Activated CD8-positive, alpha-beta memory T cell treated with anti-CD3 and anti-CD28 coated beads for 1 hour (primary cell): ENCODE measurements at places on chromosomes 7 and 10.

GRCh38 chr10:121617176-121617575 lies 18.9 kb upstream of the FGFR2 start:
- no peak for DNase-seq

GRCh38 chr10:130141460-130141859 lies 5.3 kb downstream of the GLRX3 start:
- DNase-seq = no peak

- no peak for DNase-seq
Observed at GRCh38 chr10:69858201-69858600, 56.5 kb downstream of the COL13A1 start.

DNA sequence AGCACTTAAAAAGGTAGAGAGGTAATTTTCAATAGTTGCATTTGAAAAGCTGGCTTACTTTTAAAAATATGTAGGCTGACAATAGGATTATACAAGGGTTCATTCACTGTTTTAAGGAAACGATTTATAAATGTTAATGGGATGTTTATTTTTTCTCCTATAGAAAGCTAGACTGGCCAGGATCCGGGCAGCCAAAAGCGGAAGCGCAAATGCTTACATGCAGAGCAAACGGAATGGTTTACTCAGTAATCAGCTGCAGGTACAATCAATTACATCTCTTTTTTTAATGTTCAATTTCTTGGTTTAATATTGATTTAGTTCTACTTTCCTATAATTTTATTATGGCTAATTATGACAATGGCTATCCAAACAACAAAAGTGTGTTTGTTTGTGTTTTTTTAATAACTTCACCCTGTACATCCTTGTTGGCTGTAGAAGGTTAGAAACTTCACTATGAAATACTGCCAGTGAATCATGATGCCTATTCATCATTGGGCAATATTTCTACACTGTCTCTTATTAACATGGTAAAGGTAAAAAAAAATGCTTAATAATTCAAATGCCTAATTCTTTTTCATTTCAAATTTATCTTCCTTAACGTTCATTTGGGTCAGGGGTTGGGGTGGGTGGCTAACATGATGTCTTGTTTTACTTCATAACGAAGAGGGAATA lies 116.4 kb downstream of the TSPAN12 start:
- DNase-seq = no peak

- no peak for DNase-seq
Observed at GRCh38 chr10:128063736-128064107, 62.5 kb downstream of the MKI67 start.

DNA sequence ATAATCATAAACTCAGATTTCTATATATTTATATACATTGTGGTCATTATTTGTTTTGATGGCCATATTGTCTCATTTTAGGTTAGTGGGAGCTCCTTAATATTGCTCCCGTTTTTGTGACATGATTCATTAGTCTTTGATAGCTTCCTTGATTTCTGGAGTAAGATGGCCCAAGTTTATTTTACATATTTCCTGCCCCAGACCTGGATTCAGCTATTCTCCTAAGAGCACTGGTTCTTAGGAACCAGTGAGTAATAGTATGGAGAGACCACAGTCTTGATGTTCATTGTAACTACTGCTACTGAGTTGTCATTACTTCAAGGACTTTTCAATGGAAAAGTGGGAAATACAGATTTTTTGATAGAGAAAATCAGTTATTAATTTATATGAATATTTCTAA lies 6.0 kb downstream of the TFPI2 start:
- DNase-seq = no peak

DNA sequence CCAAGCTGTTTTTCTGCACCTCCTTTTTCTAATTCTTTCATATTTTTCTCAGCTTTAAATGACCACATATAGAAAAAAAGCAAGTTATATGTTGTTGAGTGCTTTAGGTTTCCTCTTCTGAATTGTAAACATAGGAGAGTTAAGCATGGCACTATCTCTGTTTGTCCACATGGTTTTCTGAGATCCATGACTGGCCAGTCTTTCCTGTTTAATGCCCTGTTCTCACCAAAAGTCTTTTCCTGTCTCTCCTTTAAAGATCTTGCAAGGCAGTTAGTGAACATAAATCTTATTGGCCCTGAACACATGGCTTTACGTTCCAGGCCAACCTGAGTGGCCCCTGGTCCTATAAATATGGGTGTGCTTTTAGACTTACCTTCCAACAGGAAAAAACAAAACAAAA lies 19.4 kb downstream of the TRPV5 start:
- no peak for DNase-seq

- DNase-seq = no peak
Observed at GRCh38 chr10:32038777-32039176, 17.4 kb downstream of the KIF5B start.

- DNase-seq = no peak
Observed at GRCh38 chr7:25171071-25171470, 46.0 kb upstream of the CYCS start.

- no peak for DNase-seq
Observed at GRCh38 chr7:76071316-76072242, 23.7 kb downstream of the MDH2 start.

- no peak for DNase-seq
Observed at GRCh38 chr7:103972779-103973434, 16.6 kb downstream of the RELN start.

GRCh38 chr10:80660266-80660665 lies 122.6 kb downstream of the SH2D4B start:
- no peak for DNase-seq

DNA sequence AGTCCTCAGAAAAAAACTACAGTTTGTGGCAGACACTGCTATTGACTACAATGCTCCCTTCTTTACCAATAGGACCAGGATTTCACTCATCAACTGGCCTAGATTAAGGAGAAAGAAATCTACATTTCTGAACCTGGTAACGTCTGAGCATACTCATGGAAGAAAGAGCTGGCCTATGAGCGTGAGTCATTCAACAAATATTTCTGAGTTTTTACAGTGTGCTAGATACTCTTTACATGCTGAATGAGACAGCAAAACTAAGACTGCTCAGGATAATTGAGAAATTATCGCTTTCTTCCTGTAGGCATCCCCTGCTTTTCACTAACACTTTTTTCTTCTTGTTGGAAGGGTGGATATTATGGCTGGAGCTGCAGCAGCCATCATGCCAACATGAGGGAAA lies 609.7 kb downstream of the TNS3 start:
- DNase-seq = no peak

DNA sequence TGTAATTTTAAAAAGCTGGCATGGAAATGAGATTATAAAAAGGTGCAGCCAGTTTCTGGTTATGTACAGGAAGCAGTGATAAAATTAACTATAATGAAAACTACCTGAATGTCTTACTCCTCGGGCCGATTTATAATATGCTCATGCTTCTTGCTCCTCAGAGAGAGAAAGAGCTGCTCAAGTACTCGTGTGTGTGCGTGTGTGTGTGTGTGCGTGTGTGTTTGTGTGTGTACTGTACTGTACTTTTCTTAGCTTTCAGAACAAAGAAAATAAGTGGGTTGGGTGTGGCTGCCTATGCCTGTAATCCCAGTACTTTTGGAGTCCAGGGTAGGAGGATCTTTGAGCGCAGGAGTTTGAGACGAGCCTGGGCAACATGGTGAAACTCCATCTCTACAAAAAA lies 96.6 kb upstream of the NMT2 start:
- no peak for DNase-seq

DNA sequence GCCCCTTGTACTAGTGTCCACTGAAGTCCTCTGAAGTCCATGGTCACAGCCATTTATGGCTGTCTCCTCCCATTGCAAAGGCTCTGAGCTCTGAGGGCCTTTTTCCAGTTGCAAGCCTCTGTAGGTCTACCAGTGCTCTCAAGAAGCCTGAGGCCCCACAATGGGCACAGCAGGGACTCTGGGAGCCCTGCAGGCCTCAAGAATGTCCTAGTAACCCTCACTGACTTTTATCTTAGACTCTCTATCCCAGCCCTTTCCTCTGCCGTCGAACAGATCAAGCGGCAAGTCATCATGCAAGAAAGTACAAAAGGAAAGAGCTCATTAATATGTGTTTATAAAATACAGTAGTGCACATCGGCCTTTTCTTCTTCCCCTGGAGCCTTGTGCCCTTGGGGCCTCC lies 23.4 kb downstream of the VWA2 start:
- no peak for DNase-seq

DNA sequence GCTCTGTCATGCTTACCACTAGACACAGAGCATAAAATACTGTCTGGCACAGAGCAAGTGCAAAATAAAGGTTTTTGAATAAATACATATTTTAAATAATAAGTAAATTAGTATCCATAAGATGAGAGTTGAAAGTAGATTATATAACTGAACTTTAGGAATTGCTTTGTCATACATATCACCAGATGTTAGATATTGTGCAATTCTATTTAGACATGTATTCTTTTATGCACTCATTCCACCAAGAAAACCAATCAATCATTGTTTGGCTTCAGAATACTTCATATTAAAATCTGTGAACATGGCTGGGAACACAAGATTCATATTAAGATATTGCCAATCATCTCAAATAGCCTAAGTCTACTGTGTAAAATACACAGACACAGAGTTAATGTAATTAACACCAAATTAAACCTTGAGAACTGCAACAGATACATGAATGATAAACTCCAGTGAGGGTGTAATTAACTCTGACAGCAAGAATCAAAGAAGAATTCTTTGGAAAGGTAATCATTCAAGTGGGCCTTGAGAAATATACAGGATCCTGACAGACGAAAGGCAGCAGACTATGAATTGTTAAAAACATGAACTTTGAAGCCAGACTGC lies 201.0 kb upstream of the PTN start:
- no peak for DNase-seq

GRCh38 chr10:129922598-129923123 lies 41.4 kb downstream of the EBF3 start:
- DNase-seq = no peak

DNA sequence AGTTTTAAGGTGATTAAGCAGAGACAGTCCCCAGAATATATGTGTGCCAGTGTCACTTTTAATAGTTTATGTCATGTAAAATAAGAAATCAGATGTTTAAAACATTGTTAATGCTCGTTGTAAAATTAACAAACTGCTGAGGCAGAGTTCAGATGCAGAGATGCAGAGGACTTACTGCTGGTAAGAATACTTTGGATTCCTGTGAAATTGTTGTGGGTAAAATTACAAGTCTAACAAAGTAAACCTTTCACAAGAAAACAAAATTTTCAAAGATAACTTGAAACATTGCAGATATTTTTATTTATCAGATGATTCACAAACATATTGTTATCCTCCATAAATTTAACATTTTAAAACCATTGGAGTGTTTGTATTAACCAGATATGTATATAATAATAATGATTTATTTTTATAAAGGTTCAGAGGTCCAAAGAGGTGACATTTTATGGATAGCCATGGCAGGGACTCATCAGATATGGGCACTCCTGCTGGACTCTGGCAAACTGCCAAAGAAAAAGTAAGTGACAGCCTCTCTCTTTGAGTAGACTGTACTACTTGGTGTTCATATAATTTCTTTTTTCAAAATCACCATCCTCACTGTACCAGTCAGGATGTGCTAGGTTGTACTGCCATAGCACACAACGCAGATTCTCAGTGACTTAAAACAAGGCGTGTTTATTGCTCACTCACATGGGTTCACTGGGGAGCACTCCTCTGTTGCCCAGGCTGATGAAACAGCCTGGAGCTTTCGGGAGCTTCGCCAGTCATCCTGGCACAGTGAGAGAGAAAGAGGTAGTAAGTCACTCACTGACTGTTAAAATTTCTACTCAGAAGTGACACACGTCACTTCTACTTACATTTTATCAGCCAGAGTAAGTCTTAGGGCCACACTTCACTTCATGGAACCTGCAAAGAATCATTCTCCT lies 43.5 kb downstream of the NHLRC2 start:
- DNase-seq = no peak

GRCh38 chr10:123244747-123245146 lies 90.5 kb downstream of the BUB3 start:
- no peak for DNase-seq

GRCh38 chr7:116180302-116180701 lies 30.0 kb upstream of the TES start:
- no peak for DNase-seq

DNA sequence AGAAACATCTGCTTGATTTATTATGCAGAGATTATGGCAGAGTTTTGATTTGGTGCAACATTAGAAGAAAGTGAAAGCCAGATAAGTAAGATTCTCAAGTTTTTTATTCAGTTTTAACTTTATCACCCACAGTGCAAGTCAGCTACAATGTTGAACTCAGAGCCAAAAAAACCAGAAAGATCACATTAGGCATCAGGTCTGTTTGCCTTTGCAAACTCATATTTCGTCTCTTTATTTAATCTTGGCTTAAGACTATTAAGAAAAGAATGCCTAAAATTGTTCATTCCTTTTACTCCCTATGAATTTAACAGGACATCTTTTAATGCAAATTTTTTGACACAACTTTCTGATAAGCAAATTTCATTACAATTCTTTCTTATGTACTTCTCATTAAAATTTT lies 76.0 kb upstream of the TMEM26 start:
- no peak for DNase-seq

DNA sequence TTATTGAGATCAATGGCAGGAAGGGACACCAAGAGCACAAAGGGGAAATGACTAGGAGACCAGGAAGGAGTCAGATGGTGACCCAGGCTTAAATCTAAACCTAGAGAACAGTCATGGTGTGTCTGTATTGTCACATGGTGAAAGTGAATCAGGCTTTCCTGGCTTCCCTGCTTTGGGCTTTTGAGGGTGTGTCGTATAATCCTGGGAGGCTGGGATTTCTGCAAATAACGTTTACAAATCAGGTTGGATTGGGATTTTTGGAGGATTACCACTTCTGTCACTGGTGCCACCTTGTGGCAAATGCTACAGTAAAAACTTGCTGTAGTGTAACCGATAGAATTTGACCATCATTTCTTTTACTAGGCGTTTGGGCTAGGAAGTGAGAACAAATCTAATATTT lies 502.6 kb downstream of the NRG3 start:
- no peak for DNase-seq

DNA sequence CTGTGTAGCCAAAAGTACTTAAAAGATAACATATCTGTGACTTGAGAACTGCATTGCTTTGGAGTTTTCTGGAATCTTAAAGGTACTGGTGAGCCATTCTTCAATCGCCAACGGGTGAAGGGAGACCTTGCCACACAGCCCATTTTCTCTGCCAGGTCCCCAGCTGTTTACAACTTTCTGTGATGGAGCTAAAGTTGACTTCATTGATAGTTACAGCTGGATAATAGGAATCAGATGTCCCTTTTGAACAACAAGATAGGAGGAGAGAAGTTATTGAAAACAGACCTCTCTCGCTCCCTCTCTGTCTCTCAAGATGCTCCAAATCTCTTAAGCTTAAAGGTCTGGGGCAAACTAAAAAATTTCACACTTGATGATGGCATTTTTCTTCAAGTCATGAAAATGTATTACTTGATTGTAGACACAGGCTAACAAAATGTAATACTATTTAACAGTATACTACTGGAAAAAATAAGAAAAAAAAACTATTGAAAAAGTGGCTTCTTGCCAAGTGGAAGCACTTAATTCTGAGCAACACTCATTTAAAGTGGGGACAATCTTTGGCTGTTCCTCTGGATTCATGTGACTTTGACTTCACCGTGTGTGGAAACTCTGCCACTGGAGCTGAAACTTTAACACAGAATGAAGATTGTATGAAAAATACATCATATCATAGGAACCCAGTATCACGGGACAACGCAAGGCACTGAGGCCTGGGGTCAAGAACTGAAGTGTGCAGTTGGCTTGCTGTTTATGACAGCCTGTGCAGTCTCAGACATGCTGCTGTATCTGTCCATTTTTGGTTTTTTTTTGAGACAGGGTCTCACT lies 78.4 kb upstream of the AFAP1L2 start:
- DNase-seq = no peak

GRCh38 chr10:13001041-13001886 lies at the start of gene CCDC3:
Gene CCDC3 (minus strand): TSS chr10:13001713. CDS start chr10:13001570, 143 bp downstream.
- DNase-seq = no peak

GRCh38 chr10:119663866-119664698 lies 12.9 kb downstream of the BAG3 start:
- DNase-seq = no peak
